Prostate gland (tissue), 2 donors: ENCODE measurements at places on chromosomes 7 and 10.

- no peak for DNase-seq
Measured at GRCh38 chr7:95322854-95323253, 1.5 kb downstream of the PON1 start.

DNA sequence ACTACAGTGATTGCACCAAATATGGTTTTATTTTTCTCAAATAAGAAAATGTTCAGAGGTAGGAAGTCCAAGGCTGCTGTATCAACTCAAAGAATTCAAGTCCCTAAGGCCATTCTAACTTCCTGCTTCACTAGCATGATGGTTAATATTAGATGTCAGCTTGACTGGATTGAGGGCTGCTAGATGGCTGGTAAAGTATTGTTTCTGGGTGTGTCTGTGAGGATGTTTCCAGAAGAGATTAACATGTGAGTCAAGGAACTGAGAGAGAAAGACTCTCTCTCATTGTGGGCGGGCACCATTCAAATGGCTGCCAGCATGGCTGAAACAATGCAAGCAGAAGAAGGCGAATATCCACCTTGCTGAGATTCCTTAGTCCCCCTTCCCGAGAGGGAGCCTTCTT lies 77.4 kb upstream of the NRBF2 start:
- no peak for DNase-seq

DNA sequence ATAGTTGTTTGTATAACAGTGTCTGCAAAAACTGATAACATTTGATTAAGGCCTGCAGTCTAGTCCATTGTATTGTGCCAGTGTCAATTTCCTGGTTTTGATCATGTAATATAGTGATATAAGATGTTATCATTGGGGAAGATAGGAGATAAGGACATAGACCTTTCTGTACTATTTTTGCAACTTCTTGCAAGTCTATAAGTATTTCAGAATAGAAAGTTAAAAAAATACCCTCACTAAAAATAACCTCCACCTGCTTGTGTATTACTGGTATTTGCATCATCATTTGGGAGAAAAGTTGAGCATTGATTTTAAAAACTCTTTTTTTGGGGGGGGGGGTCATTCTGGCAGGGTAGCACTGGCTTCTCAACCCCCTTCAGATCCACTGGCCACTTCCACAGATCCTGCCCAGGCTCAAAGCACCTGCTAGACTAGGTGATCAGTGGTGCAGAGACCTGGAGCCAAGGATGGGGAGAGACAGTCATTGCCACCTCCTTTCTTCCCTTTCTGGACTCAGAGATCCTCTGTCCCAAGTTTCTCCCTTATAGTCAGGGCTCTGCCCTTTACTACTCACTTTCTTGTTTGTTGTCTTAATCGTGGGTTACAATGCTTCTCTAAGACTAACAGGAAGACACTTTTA lies 103.0 kb downstream of the RBM20 start:
- no peak for DNase-seq

- no peak for DNase-seq
Measured at GRCh38 chr10:118278649-118279048, 63.5 kb downstream of the FAM204A start.

GRCh38 chr7:34222722-34223121 lies 317.4 kb downstream of the BMPER start:
- no peak for DNase-seq

DNA sequence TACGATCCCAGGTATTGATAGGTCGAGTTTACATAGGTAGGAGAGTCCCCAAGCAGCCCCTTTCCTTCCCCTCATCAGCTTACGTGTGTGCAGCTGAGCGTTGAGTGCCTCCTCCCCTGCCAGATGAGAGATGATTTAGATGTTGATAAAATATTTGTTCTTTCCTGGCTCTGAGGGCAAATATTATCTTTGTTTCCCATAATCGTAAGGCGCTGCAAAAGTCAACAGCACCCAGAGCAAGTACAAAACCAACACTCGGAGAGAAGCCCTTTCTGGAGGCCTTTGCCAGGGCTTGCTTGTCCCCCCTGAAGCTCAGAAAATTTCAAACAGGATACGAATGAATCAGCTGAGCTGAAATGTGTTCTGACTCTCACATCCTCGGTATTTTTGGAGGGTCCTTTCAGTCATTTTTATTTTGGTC lies 683.2 kb downstream of the LRMDA start:
- DNase-seq = peak; percentile 28

- DNase-seq = no peak
Measured at GRCh38 chr10:94889123-94889522, 49.3 kb upstream of the CYP2C9 start.

DNA sequence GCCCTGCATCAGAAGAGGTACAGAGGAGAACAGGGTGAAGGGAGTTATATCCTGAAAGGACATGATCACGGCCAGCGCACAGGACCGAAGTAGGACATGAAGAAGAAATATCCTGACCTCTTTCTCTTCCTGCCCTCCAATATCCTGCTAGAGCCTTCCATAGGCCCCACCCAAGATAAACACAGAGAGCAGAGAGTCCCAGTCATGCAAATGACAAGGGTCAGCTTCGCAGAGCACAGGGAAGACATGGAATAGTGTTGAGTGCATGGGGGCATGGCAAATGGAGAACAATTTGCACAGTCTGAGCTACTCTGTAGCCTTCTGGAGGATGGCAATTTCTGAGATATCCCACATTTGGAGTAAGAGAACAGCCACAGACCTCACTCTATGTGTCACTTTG lies 371.4 kb downstream of the GRM8 start:
- DNase-seq = no peak

- DNase-seq = no peak
Measured at GRCh38 chr10:124665558-124665957, 78.6 kb downstream of the FAM53B start.

DNA sequence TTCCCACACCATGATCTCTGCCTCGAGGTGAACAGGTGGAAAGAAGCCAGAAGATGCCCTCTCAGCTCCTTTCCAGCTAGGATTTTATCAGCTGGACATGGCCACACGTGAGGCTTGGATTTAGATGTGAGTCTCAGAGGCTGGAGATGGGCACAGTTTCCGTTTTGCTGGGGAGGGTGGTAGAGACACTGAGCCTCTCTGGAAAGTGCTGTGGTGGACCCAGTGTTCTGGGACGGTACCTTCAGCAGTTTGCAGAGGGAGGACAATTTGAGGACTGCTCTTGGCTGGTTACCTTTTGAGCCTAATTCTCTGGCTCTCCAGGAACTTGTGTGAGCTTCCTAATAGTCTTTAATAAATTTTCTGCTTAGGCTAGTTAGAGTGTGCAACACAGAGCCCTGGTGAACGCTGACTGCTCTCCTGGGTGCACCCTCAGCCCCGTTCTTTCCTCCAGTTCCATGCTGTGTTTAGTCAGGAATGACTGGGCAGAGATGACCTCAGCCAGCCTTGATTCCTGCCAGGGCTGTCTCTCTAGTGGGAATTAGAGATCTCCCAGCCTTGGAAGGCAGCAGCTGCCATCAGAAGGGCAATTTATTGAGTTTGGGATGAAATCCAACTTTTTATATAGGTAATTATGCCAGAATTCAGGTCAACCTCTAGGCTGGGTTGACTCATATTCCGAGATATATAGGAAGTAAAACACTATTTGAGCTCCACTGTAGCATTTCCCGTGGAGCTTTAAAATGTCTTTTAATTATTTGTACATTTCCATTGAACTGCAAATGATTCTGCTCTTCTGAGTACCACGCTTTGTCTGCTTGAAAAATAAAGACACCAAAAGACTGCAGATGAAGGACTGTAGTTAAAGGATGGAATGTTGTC lies 103.9 kb downstream of the GATA3 start:
- DNase-seq = no peak

- DNase-seq = no peak
Measured at GRCh38 chr10:33465747-33466146, 131.3 kb upstream of the NRP1 start.

- DNase-seq = no peak
Measured at GRCh38 chr7:47342296-47343060, 239.4 kb downstream of the TNS3 start.

DNA sequence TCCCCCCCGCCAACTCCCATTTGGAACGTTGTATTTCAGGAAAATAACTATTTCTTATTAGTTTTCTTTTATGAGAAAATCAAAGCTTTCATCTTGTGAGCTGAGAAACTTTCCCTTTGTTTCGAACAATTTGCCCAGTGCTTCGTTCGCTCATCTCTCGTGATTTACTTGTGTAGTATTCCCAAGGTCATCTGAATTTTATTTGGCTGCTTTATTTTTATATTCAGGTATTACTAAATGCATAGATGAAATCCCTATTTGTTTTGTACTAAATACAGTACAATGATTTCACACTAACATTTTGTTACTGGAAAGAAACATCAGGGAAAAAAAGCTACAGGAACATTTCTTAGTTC lies 12.0 kb upstream of the EBLN1 start:
- DNase-seq = no peak

DNA sequence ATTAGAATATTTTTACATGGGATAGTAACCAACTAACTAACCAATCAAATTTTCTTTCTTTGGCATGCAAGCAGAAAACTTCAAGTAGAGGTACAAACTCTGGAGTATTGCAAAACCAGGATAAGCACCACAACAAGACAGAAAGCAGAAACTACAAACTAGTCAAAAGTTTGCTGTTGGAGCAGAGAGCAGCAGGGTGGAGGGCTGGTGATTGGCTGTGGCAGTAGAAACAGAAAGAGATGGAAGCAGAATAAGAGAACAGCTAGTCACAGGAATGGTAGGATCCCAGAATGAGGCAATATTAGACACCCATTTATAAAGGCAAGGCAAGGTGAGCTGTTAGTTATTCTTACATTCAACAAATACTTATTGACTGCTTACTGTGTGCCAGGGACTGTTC lies 6.8 kb upstream of the MACC1 start:
- no peak for DNase-seq

- DNase-seq = no peak
Measured at GRCh38 chr7:130430841-130431666, 9.8 kb downstream of the CEP41 start.

- DNase-seq = peak; percentile 23
Measured at GRCh38 chr7:85185424-85186082, 1.3 kb downstream of the SEMA3D start.

DNA sequence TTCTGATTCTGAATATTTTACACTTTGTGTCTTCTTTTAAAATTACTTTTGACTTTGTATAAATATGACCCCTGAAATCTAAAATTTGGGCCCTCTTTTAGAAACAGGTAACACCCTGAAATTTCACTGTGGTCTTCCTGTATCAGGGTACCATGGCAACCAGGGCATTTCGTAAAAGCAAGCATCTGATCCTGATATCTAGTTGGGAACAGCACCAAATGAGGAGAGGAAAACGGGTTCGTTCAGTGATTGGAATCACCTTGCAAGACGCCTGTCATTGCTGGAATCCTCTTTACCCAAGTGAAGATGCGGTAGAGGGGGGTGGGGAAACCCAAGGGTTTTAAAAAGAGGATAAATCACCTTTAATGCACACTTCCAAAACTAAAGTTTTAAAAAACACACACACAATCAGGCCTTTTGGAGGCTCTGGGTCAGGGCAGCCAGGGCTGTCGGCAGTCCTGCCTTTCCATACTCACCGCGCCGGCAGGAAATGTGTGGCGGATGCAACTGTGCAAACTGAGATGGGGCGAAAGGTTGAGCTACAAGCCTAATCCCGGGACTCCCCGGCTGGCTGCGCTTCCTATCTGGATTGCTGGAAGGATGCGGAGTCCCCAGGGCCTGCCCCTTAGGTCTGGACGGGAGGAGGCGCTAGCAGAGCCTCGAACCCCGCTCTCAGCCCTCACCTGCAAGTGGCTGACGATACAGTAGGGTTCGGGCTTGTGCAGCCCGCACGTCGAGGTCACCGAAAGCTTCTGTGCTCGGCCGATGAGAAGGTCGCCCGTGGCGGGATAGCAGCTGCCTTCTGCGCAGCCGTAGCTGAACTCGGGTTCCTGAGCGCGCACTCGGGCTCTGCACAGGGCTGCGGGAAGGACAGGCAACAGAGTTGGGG lies 1.8 kb downstream of the LAMB1 start:
- no peak for DNase-seq

DNA sequence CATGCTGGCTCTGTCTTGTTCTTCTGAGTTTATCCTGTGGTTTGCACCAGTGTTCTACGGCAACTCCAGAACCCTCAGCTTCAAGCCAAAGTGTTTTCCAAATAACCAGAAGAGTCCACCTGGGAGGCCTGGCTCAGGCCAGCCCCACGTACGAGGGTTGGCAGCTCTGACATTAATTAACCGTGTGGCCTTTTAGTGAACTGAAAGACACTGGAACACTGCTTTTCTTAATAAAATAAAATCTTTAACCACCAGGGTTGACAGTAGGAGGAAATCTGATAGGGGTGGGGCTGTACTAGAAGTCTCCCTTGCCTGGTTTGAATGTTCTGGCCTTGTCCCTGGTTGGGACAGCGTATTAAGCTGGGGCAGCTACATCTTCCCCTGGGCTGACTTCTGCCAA lies 64.9 kb downstream of the SYPL1 start:
- DNase-seq = no peak

DNA sequence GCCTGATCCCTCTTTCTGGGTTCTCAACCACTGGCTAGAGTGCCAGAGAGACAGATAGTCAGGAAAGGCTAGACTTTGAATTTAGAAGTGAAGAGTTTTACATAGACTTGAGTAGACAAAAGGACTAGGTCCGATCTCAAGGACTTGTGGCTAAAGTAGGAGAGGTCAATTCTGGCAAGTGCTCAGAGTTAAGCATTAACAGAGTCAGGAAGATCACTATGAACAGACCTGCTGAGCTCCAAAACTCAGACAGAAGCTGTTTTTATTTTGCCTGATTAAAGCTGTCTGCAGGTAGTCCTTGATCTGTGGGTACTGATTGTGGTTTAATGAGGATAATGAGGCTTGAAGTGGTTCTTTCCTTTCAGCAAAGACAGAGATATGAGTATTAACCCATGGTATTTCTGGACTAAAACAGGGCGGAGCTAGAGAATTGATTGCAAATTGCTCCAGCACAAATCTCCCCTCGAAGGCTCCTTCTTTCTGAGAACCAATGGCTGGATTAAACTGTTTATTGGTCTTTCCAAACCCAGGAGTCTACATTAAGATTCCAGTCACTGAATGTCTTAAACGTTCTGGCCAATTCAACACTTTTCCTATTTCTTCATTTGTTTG lies 423.2 kb downstream of the IPMK start:
- no peak for DNase-seq

GRCh38 chr10:49311555-49312236 lies 12.7 kb downstream of the C10orf71 start:
- no peak for DNase-seq
